Cardiac fibroblast (primary cell): ENCODE measurements at places on chromosomes 16 and 17.

DNA sequence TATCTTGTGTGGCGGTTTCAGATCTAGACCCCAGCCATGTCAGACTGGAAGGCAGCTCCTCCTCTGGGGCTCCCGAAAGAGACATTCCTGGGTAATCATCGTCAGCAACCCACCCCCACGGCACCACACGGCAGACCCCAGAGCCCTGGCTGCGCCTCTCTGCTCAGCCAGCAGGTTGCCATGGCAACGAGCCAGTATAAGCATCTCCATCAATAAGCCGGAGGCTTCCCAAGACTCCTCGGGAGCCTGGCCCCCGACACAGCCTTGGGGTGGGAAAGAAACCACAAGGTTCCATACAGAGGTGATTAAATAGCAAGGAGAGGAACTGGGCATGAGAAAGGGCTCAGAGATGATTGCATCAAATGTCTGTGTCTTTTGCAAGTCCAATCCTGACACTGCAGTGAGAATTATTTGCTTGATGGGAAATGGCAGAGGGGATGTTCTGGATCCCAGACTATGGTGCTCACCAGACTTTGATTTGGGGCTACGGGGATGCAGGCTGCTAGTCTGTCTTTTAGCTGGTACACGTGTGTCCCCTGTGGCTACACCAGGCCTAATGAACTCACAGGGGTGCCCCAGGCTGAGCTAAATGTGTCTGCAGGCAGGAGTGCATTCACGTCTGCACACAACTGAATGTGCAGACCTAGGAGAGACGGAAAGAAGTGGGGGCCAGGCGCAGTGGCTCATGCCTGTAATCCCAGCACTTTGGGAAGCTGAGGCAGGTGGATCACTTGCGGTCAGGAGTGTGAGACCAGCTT lies 320.5 kb upstream of the TNRC6C start:
- no peak for DNase-seq

GRCh38 chr17:79620207-79621038 lies 9.6 kb upstream of the RBFOX3 start:
- DNase-seq: no peak

GRCh38 chr17:41734949-41735313 lies 488 bp upstream of the HAP1 start:
- no peak for DNase-seq

- DNase-seq: no peak
Measured at GRCh38 chr17:50157891-50158290, 7.4 kb upstream of the PPP1R9B start.

- no peak for DNase-seq
Measured at GRCh38 chr17:82098939-82099763, 1.1 kb upstream of the FASN start.

GRCh38 chr16:51151435-51151960 lies 428 bp upstream of the SALL1 start:
- peak; percentile 13 for DNase-seq

- no peak for DNase-seq
Measured at GRCh38 chr17:39979893-39980350, 685 bp upstream of the PSMD3 start.

- no peak for DNase-seq
Measured at GRCh38 chr17:55056526-55056925, 88.0 kb downstream of the STXBP4 start.
